KG1 (cell line): ENCODE measurements at places on chromosomes 6 and 20.

- no peak for DNase-seq
Measured at GRCh38 chr6:110809792-110810191, 5.5 kb downstream of the CDK19 start.

DNA sequence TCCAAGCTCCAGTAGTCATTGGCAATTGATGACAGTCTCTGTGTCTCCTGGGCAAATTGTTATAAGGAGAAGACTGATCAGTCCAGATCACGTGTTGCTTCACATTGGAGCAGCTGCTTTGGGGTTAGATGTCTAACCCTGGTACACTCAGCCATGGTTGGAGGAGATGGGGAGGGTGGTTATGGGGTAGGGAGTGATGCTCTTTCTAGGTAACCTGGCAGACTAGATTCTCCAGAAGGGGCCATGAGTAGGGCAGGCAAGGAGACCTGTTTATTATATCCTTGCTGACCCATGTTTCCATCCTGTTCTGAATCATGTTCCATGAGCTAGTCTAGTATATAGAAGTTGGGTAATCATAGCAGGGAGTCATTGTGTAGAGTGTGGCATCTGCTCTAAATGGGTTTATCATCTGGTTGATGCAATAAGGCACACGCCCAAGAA is 50.8 kb upstream of the BACH2 start:
- no peak for DNase-seq

GRCh38 chr6:104653781-104654180 is 205.9 kb downstream of the HACE1 start:
- DNase-seq: no peak

DNA sequence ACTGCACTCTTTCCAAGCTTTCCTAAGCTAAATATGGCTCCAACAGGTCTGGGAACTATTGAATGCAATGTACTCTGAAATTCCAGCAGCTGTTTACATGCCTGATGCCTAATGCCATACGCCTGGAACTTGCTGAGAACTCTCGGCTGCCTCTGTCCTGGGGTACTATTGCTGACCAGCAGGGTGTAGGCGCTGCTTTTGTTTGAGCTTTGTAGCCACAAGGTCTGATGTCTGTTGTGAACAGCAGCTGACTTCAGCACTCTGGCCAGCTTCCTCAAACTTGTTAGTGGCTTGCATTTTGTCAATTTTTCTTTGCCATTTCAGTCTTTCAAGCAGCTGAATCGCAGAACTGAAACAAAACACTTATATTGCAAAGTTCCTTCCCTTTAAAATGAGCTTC is 26.7 kb downstream of the SAYSD1 start:
- DNase-seq: no peak

- DNase-seq: no peak
Measured at GRCh38 chr20:20666359-20666758, 46.1 kb downstream of the RALGAPA2 start.

- no peak for DNase-seq
Measured at GRCh38 chr6:72579865-72580264, 42.0 kb upstream of the KCNQ5 start.

DNA sequence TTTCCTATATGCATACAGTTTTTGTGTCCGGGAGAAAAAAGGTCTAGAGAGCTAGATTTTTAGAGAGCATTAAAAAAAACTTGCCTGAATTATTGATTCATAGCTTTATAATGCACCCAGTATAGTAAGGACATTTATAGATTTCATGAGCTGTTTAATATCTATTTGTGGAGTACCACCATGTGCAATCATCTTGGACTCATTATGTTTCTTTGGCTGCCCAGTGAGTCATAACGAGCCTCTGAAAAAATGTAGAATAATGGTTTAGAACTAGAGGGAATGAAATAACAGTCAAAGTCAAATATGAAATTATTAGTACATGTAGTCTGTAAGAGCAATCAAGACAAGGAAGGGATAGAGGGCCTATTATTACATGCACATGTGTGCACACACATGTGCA is 350.0 kb downstream of the CD83 start:
- DNase-seq: no peak

DNA sequence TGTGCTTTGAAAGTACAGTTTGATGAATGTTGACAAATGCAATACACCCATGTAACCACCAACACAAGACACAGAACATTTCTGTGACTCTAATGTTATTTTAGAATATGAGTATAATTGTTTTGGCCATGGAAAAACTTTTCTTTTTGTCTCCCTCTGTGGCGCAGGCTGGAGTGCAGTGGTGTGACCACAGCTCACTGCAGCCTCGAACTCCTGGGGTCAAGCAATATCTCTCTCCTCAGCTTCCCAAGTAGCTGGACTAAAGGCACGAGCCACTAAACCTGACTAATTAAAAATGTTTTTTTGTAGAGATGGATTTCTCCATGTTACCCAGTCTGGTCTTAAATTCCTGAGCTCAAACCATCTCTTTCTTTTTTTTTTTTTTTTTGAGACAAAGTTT is 20.3 kb upstream of the BCAS4 start:
- no peak for DNase-seq
